ENCODE measurements at places on chromosomes 3 and 15.
A peak's percentile ranks its signal among the peaks of the same experiment; 100 is the strongest.

- DNase-seq = peak; percentile 70
These were observed at the start of gene BNC1 for GRCh38 chr15:83284559-83285283. BNC1 (minus strand) TSS chr15:83284664; CDS start chr15:83284628, 36 bp downstream.

- peak; percentile 66 for DNase-seq
These were observed 146.9 kb upstream of the GADL1 start for GRCh38 chr3:31041161-31041978.

GRCh38 chr3:173708191-173708590 lies 310.6 kb downstream of the NLGN1 start:
- peak; percentile 3 for DNase-seq

DNA sequence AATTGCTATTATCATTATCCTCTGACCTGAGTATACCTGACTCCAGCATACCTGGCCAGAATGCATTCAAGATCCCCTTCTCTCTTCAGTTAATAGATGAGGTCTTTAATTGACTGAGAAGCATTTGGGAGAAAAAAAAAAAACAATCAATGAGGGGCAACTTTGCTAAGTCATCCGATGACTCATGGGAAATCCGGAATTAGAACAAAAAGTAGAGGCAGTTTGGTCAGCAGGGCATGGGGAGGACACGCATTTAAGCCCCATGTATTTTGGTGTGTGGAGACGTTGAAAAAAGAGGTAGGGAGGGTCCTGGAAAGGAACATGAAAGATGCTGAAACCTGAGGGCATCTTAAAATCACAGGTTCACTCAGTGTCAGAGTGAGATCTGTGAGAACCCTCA lies 256.2 kb downstream of the RORA start:
- no peak for DNase-seq

DNA sequence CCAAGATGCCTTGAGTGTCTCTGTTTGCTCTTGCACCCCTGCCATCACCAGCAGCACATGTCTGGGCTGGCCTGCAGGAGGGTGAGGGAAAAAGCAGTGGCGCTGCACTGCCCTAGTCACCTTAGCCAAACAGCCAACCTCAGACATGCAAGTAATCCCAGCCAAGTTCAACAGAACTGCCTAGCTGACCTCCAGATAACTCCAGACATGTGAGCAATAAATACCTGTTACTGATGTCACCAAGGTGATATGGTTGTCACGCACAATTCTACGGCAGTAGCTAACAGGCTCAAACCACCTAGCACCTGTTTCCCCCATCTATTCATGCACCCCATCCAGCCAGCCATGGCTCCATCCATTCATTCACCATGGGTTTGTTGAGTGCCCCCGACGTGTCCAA lies 99.9 kb downstream of the SRGAP3 start:
- DNase-seq = no peak

GRCh38 chr15:71575474-71576045 lies 234.8 kb upstream of the NR2E3 start:
- DNase-seq = no peak

DNA sequence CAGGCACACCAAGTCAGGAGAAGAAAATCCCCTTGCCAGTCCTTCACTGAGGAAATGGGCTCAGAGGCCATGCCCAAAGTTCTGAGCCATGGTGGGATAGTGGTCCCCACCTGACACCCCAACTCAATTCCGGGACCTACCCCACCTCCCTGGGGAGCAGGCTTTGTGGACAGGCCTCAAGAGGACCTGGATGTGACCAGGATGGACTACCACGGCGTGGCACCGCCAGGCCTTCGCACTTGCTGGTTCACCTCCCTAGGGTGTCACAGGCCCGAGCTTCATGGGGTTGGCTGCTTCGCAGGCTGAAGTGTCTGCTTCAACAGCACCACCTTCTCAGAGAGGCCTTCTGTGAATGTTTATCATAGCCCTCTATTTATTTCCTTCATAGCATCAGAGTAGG lies 31.7 kb downstream of the POC1A start:
- no peak for DNase-seq

GRCh38 chr3:89221924-89222323 lies 114.5 kb downstream of the EPHA3 start:
- DNase-seq = no peak

Data from MG63 (cell line).